ENCODE measurements at places on chromosomes 3 and 15.
A peak's percentile ranks its signal among the peaks of the same experiment; 100 is the strongest.

GRCh38 chr15:61994216-61994615, 66.0 kb downstream of the VPS13C start:
- peak; percentile 74 for DNase-seq

DNA sequence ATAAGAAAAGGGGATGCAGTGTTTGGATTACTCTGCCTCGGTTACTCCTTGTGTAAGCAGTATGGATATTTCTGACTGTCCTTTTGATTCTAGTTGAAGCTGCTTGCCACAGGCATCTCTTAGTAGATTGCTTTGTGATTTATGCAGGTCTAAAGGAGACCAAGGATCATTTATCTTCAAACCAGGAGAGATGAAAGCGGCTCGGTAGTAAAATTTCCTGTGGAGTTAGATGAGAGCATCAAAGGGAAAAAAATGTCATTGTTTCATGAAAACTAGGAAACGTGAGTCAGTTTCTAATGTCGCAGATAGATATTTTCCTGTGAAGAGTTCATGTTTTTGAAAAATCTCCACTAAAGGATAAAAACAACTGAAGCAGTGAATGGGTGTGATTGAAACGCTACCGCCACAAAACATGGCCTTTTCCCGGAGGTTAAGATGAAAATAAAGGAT, 254.0 kb upstream of the TBL1XR1 start:
- DNase-seq, result no peak

DNA sequence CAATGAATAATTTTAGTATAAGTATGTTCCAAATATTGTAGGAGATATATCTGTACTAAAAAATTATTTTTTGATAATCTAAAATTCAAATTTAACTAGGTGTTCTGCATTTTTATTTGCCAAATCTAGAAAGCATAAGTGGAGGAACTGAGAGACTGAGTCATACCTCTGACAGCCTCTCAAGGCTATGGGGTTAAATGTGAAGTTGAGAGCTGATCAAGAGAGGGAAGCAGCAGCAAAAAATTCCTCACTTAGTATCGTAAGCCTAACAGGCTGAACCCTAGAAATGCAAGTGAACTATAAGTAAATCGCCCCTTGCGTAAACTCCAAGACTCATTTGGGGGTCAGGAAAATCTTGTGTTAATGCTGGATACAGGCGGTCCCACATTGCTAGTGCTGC, 12.8 kb upstream of the TOPAZ1 start:
- no peak for DNase-seq

DNA sequence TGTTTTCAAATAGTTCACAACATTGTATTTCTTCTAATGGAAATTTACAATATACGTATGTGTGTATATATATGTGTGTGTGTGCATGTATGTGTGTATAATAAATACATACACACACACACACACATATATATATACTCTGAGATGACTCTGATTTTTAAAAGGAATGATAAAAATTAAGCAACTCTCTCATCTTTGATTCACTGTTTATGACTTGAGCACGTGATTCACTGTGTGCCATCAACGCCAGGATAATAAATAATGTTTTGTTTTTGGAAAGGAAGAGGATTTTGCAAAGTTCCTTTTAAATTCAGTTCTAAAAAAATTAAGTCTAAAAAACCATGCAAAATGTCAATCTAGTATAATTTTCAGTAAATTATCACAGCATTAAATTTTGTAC, 132.4 kb downstream of the P3H2 start:
- no peak for DNase-seq

DNA sequence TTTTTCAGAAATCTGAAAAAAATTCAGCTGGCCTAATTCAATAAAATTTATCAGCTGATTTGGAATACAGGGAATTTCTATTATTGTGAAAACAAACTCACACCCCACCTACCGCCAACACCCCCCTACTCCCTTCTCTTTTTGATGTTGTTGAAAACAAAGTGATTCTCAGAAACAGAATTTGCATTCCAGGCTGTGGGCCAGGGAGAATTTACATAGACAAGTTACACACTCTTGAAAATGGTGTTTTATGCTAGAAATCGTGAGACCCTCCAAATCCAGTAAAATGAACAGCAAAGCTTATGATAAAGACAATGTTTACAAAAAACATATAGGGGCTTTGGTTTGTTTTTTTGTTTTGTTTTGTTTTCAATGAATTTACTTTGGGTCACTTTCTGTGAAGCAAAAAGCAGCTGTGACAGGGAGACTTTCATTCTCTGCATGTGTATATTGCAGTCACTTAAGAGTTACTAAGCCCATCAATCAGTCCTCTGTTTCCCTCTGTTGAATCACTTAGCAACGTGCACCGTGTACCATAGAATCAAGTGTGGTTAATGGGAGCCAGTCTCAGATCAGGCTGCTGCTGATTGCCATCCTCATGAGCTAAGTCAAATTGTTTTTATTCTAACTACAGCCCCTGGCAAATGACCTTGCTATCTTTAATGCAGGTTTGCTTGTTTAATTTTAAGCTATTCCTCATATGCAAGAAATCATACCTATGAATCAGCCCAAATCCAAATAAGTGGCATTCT, 159.8 kb downstream of the ALCAM start:
- DNase-seq, result no peak

- DNase-seq, result no peak
Measured at GRCh38 chr3:66527246-66527645, 26.4 kb upstream of the LRIG1 start.

GRCh38 chr15:33068511-33068990, 126.0 kb downstream of the FMN1 start:
- peak; percentile 74 for DNase-seq

- DNase-seq, result no peak
Measured at GRCh38 chr3:74420538-74421124, 193.8 kb downstream of the CNTN3 start.

GRCh38 chr15:39598186-39598850, 17.4 kb downstream of the THBS1 start:
- DNase-seq, result peak; percentile 96

Data from AG10803 (cell line).